ENCODE measurements at places on chromosomes 3 and 15. TPM values are rescaled to one million over a fixed set of nuclear protein-coding genes. Genes with fewer than 3 reads are reported as not detected.

GCHFR gene
- total RNA-seq = 35.9 TPM

- no peak for DNase-seq
These were observed 737.6 kb downstream of the NTRK3 start for GRCh38 chr15:87518957-87519356.

GRCh38 chr3:130392266-130392665, 46.8 kb downstream of the COL6A5 start:
- DNase-seq = no peak

DNA sequence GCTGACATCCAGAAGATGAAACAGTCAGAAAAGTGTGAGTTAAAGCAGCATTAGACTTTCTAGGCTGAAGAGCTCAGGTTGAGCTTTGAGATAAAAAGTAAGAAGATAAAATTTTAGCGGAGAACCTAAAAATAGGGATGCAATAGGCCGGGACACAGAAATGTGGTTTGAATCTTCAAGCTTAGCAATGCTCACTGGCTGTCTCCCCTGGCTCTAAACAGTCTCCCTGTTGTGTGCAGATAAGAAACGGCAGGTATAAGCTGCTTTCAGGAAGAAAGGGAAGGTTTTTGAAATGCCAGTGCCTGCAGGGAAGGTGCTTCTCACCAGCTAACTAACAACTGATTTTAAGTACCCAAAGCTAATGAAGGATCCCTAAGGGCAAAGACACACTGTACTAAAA, 718.7 kb upstream of the SGO1 start:
- no peak for DNase-seq

GRCh38 chr3:49900491-49901153, 3.1 kb downstream of the MST1R start:
- DNase-seq = no peak

GRCh38 chr3:189586941-189587663, 44.1 kb upstream of the TP63 start:
- no peak for DNase-seq

- DNase-seq = no peak
These were observed 10.6 kb upstream of the STT3B start for GRCh38 chr3:31522152-31522551.

DNA sequence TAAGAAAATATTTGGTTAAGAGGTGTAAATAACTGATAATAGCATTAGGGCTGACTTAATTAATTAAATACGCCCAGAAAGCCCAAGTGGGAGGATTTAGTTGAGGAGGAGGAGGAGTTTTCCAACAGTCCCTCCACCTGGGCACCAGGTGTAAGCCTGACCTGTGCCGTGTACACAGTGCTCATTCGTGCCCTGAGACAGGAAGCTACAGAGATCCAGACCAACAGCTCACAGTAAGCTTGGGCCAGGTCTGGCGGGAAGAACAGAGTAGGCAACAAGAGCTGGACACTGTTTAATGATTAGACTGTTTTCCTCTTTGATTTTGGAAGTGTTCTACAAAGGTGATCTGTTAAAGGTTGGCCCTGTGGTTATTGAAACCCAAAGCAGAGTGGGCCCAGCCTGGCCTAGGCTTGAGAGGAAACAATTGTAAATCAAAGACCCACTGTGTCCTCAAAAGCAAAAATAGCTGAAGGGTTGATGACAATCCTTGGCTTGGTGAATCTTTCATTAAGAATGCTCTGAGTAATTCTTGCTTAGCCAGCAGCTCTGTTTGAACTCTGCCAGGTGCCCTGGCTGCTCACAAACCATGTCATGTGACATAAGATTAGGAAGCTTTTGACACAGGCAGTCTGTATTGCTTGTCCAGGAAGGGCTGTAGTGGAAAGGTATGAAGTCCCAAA, 13.8 kb downstream of the SQOR start:
- DNase-seq = no peak

RTP1 gene
- total RNA-seq = not detected

DNA sequence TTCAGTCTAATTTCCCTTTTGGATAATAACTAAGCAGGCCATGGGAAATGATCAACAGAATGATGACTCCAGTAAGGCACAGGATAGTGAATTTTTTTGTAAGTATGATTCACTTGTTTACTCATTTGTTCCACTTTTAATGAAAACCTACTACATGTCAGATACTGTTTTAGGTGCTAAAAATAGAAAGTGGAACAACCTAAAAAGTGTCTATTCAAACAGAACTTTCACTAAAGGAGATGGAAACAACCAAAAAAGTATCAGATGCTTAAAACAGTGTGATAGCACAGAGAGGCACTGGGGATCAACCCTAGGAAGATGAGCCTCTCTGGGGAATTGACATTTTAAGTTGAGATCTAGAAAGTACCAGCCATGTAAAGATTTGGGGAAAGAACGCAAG, 11.1 kb downstream of the RYK start:
- DNase-seq = no peak

- no peak for DNase-seq
These were observed 76.1 kb downstream of the LINGO1 start for GRCh38 chr15:77556622-77557021.

Data from activated naive CD8-positive, alpha-beta T cell treated with anti-CD3 and anti-CD28 coated beads for 36 hours (primary cell).